Kidney epithelial cell (primary cell): ENCODE measurements at places on chromosomes 4 and X. TPM values are rescaled to one million over a fixed set of nuclear protein-coding genes. Genes with fewer than 3 reads are reported as not detected.

- no peak for DNase-seq
Observed at GRCh38 chr4:40301603-40302002, 33.5 kb upstream of the CHRNA9 start.

- DNase-seq: peak; percentile 4
Observed at GRCh38 chr4:122602277-122603142, 18.4 kb downstream of the IL21 start.

The SASH3 gene
- total RNA-seq: not detected in 2 replicates

DNA sequence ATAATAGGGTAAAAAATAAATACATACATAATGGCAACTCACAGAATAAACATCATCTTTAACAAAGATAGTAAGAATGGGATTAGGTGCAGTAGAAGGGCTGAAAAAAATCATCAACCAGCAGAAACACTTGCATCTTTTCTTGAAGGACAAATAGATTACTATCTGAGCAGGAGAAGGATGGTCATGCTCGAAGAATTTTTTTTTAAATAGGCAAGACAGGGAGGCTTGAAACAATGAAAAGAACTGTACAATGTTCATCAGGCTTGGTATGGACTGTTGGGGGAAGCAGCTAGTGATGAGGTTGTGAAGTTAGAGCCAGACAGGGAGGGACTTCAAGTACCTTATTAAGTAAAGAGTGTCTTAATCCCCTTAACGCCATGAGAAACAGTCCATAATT is 167.4 kb upstream of the LDB2 start:
- DNase-seq: no peak

The NAA15 gene
- total RNA-seq: 31.0 and 31.7 TPM in 2 replicates

GRCh38 chrX:15848576-15848975 is 6.0 kb downstream of the AP1S2 start:
- no peak for DNase-seq

The PAGE5 gene
- total RNA-seq: not detected in 2 replicates

GRCh38 chr4:136862653-136863052 is 669.6 kb downstream of the PCDH18 start:
- no peak for DNase-seq

The YY2 gene
- 1.7 and 1.8 TPM in 2 replicates for total RNA-seq

DNA sequence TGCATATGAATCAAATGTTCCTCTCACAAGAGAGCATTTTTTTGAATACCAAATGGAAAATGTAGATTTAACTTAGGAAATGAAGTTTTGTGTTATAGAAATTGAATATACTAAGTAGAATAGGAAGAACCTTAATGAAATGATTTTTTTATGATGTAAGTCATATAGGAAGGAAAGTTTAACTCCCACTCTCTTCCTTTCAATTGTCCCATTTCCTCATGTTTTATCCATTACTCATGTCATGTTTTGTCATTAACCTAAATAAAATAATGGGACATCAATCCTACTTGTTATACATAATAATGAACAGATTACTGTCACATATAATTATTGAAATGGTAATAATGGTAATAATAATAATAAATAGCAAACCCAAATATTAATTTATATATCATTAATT is 22.7 kb upstream of the SRD5A3 start:
- DNase-seq: no peak

DNA sequence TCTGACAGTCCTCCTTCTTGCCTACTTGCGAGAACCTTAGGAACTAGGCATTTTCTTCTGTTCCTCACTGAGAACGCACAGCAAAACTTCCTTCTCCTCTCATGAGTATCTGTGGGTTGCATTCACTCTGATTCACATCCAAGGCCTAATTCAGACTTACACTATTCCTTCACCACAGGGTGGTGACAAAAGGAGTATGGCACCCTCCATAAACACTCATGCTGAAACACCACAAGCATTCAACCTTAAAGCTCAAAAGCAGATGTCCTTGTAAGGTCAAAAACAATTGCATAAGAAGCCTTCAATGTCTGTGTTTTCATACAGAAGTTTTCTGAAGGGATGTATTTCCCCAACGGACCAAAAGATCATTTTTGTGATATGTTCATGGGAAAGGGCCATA is 147.3 kb downstream of the CORIN start:
- no peak for DNase-seq

DNA sequence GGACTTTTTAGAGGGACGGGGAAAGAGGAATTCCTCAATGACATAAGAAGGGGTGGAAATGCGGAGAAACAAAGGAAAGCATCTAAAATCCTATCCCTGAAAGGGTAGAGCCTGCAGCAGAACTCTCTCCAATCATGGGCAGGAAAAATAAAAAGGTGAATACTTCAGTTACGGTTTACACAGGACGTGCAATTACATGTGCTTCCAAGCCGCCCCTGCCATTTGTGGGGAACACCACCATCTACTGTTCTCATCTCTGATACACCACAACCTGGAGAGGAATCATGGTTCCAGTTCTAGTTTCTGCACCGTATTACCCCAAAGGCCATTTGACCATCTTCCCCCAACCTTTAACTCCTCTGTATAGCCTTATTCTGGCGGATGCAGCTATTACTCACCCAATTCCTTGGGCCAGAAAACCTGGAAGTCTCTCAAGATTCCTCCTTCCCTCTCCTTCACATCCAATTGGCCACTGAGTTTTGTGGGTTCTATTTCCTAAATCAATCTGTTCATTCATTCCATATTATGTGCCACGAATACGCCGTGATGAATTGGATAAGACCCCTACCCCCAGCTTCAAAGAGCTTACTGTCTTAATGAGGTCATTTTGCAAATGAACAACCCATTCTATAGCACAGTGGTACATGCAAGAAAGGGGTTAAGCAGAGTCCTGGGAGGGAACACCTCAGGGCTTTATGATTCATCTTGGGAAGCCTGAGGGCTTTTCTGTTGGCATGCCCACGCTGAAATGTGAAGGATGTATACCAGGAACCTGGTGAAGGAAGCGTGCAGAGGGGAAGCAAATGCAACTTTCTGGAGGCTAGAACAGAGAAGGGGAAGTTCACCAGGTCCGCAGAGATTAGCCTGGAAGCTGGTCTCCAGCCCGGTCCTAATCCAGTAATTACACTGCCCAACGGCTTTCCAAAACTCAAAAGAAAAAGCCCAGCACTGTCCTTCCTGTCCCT is 1.4 kb upstream of the MSL3 start:
- no peak for DNase-seq

The DYNLT3 gene
- 28.2 and 35.6 TPM in 2 replicates for total RNA-seq

The FABP2 gene
- not detected in 2 replicates for total RNA-seq

GRCh38 chr4:163251204-163251603 is 81.2 kb downstream of the NPY1R start:
- no peak for DNase-seq

DNA sequence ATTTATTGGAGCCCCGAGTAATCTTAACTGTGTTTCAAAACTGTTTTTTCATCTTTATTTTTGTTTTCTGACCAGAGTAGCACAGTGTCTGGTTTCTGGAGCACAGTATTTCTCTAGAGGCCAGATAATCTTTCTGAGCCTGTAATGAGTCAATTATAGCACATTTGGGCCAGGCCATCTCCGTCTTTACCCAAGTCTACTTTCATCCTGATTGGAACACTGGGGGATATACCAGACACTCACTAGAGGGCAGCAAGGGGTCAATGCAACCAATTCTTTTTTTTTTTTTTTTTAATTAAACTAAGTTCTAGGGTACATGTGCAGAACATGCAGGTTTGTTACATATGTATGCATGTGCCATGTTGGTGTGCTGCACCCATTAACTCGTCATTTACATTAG is 282.0 kb downstream of the ARHGAP24 start:
- no peak for DNase-seq

DNA sequence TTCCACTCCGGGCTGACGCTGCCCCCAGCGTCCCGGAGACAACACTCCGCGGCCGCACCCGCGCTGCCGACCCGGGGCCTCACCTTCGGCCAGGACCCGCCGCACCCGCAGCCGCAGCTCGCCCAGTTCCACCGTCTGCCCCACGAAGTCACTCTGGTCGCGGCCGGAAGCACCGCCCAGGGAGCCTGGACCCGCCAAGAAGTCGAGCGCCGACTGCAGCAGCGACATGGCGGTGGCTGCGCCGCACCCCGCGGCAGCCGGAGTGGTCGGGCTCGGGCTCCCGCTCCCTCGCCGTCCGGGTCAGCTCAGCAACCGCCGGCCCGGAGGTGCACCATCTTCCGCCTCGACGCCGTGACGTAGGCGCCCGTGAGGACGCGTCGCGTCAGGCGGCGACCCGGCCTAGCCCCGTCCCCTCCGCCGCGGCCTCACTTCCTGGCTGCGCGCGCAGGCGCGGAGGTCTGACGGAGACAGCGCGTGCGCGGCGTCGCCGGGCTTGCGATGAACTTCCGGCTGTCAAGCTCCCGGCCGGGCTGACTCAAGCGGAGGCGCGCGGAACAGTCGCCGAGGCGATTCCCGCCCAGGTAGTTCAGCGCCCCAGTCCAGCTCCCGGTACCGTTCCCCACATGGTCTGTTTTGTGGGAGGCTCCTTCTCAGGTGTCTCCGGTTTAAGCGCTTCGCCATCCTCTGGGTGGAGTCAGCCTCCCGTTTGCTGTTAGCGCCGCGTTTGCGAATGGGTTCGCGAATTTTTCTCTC is at the start of the genes GAK and TMEM175:
Gene GAK, minus strand, starts transcription at position 357 of the 753 bp plus-strand sequence. Its CDS starts 129 bp downstream, at position 228.
Gene TMEM175, plus strand, starts transcription at position 501 of the 753 bp plus-strand sequence. CDS start 15,280 bp downstream, outside the sequence.
- DNase-seq: peak; percentile 75

The USP27X gene
- total RNA-seq: 3.1 and 3.4 TPM in 2 replicates

The SCRG1 gene
- total RNA-seq: not detected in 2 replicates

DNA sequence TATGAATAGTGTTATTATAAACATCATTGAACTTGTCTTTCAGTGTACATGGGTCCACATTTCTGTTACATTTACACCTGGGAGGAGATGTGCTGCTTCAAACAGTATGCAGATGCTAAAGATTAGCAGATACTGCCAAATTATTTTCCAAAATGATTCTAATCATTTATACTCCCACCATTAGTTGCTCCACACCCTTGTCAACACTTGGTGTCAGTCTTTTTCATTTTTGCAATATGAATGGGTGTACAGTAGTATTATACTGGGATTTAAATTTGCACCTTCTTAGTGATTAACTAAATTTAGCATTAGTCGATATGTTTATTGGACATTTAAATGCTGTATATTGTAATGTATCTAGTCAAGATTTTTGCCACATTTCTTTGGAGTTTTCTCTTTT is 131.6 kb upstream of the GRID2 start:
- DNase-seq: no peak

DNA sequence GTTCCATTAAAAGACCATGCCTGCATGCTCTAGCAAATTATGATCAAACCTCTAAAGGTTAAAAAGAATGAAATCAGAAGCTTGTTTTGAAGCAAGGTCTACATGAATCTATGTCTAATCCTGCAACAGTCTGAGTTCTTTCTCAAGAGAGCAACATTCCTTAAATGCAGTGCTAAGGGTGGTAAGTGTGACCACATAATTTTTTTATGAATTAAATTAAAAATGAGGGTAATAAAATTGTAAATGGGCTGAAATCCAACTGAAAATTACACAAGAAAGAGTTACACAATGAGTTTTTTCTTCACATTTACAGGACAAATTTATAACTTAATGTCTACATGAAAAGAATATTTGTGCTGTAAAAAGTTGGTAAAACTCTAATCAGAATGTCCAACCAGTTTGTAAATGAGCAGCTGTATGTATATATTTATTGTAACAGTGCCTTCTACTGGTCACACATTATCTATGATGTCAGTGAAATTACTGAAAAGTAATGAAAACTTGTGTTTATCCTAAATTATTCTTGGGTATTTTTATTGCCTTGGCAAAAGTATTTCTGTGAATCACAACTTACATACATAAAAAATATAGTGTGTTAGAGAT is 336.3 kb upstream of the PITX2 start:
- DNase-seq: no peak

DNA sequence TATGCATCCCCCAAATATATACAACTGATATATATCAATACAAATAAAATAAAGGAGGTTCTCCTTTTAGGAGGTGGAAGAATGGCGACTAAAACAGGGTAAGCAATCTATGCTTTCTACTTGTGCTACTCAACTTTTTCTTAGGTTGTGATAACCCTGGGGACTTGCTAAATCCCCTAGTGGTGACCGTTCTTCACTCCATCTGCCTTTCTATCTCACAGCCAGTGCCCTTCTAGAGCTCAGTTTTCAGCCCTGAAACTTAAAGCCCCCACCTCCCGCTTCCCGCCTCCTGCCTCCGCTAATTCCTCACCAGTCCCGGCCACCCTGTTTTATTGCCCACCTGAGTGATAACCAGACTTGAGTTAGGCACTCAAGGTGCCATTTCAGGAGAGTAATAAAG is 15.5 kb upstream of the ESX1 start:
- DNase-seq: no peak

- DNase-seq: no peak
Observed at GRCh38 chr4:36476135-36476534, 194.7 kb downstream of the DTHD1 start.

GRCh38 chr4:56149591-56149990 is 200.8 kb downstream of the CEP135 start:
- no peak for DNase-seq

GRCh38 chr4:77044461-77045150 is 31.2 kb downstream of the CCNI start:
- DNase-seq: no peak

DNA sequence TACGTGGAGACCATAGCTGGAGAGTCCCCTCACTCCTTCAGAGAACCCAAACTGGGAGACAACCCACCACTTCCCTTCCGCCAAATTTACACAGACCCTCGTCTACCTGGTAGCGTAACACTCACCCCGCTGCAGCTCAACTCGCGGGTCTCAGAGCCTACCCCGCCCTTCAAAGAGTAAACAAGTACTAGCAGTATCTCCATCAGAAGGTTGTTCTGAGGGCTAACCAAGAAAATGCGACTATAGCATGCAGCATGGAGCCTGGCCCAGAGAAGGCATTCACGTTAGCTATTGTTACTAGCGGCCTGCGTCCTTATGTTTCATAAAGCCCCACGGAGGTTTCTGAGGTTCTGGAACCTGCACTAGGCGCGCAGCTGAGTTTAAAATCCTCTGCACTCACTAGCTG is 531 bp upstream of the MANBA start:
- no peak for DNase-seq

The CABS1 gene
- total RNA-seq: not detected in 2 replicates

The PDGFRA gene
- total RNA-seq: 0.34 and 2.1 TPM in 2 replicates

The SLC9A7 gene
- total RNA-seq: 9.8 and 12.3 TPM in 2 replicates

- no peak for DNase-seq
Observed at GRCh38 chr4:118968813-118969212, 80.2 kb downstream of the SYNPO2 start.

DNA sequence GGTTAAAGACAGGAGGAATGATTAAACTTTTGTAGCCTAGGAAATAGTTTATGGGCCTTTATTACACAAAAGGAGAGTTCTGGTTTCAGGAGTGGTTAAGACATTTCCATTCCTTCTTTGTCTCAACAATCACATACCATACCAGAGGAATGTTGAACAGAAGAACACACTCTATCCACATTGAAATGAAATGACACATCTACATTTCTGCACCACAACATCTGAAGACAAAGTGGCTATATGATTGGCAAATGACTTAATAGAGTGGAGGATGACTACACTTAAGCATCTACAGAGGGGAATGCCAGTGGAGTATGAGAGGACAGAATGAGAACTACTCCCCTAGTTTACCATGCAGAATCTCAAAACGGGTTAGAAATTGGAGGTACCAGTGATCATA is 8.0 kb downstream of the CYP2U1 start:
- DNase-seq: no peak

The CENPC gene
- total RNA-seq: 7.8 and 7.9 TPM in 2 replicates

- peak; percentile 12 for DNase-seq
Observed at GRCh38 chr4:122099896-122100295, 52.2 kb upstream of the BLTP1 start.

- DNase-seq: no peak
Observed at GRCh38 chrX:105972690-105973386, 65.7 kb downstream of the SERPINA7 start.

- DNase-seq: no peak
Observed at GRCh38 chr4:155784637-155785036, 25.8 kb downstream of the GUCY1B1 start.
